ENCODE measurements at places on chromosomes 3 and 15.

GRCh38 chr3:178810181-178810580 lies 261.4 kb downstream of the ZMAT3 start:
- no peak for DNase-seq

GRCh38 chr15:80587816-80588456 lies 107.2 kb upstream of the ABHD17C start:
- DNase-seq = no peak

DNA sequence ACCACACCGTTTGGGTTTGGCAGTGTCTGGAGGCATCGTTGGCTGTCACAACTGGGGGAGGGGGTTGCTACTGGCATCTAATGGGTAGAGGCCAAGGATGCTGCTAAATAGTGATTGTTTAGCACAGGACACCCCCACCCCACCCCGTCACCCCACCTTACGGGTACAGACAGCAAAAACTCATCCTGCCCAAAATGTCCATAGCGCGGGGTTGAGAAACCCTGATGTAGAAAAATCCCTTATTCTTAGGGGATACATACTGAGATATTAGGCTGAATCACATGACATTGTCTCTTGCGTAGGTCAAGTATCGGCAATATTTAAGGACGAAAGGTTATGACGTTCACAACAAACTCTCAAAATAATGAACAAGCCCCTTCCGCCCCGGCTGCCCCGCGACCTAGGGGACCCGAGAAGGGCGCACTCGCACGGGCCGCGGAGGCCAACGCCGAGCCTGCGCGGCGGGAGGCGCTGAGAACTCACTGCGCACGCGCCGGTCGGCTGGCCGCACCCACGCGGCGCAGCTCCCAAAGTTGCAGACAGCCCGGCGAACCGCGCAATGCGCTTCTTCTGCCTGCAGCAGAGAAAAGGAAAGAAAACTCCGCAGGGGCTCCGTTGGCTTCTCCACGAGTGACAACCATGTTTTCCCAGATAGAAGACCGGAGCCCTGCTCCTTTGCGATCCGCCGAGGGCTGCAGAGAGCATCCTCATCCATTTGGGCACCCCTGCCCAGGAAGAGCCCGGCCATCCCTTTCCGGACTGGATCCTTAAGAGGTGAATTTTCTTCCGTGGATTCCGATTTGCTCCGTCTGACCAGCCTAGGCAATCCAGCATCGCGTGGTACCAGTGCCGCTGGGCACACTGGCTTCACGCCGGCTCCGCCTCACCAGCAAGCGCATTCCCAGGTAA lies 136.8 kb upstream of the CCDC54 start:
- peak; percentile 78 for DNase-seq

DNA sequence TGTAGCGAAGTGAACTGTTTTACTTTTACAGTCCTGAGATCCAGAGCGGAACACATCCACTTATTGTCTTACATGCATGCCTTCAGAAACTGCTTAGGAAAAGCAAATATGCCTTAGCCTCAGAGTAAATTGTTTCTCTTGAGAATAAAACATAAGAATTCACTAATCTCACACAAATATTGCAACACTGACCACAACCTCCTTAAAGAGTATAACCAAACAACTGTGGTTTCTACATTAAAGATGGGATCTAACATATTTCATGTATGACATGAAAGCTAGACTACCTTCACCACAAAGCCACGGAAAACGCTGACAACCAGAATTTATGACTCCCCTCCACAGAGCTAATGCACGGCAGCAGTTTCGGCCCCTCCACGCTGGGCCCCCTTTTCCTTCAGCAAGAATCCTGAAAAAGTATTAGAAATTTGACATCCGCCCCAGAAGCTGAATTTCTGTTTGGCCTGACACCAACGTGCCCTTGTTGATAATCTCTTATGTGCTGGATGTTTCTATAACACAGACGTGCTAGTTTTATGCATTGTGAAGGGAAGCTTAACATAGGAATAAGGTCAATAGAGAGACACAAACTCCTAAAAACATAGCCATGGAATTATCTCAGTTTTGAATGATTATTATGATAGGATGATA lies 84.6 kb downstream of the GREM1 start:
- no peak for DNase-seq

DNA sequence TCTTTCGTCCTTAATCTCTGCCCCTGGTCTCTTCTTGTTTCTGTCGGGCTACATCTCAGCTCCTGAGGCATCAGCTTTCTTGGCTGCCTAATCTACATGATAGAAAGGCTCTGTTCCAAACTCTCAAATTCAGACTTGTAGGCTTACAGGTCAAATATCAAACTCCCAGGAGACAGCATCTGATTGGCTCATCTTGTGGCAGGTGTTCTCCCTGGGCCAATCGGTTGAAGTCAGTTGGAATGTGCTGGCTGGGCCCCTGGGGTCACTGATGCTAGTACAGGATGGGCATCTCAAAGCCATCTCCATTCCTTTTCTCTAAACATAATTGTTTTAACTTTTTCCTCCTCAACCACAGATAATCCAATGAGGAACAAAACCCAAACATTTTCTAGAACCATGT lies 198.7 kb downstream of the CNTN3 start:
- DNase-seq = no peak

GRCh38 chr3:106827515-106828213 lies 549.6 kb upstream of the CCDC54 start:
- no peak for DNase-seq

DNA sequence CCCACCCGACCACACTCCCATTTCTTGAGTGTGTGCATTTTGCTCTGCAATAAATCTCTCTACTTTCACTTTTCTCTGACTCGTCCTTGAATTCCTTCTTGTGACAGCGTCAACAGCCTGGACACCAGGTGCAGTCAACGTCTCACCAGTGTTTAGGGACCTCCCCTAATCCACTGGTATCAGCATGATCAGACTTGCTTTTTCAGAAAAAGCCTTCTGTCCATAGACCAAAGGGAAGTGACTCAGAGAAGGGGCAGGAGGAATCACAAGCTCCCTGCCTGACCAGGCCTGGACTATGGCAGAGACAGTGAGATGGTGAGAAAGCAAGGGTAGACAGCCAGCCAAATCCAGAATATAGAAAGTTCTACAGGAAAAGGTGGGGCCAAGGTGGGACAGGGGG lies 15.5 kb downstream of the CCR5 start:
- no peak for DNase-seq

- no peak for DNase-seq
These were observed 103.5 kb downstream of the LIPC start for GRCh38 chr15:58535337-58535736.

GRCh38 chr15:66157507-66157906 lies 96.0 kb downstream of the MEGF11 start:
- DNase-seq = no peak

DNA sequence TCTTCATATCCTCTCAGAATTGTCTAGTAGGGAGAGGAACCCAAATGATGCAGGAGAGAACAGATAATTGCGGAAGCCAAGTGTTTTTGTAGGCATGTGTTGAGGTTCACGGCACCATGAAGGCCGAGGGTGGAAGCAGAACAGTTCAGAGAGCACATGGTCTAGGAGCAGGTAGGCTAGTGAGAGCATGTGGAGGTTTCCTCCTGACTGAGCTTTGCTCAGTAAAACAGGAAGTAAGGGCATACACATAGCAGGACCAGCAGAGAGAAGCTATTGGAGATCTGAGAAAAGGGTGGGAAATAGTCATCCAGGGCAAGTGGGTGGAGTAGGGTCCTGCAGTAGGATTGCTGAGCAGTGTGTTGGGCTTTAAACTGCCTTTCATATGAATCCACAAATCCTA lies 491.1 kb downstream of the FHIT start:
- DNase-seq = no peak

Measured in left lobe of liver (tissue), 2 donors.